ENCODE measurements at places on chromosomes 13 and 19.

DNA sequence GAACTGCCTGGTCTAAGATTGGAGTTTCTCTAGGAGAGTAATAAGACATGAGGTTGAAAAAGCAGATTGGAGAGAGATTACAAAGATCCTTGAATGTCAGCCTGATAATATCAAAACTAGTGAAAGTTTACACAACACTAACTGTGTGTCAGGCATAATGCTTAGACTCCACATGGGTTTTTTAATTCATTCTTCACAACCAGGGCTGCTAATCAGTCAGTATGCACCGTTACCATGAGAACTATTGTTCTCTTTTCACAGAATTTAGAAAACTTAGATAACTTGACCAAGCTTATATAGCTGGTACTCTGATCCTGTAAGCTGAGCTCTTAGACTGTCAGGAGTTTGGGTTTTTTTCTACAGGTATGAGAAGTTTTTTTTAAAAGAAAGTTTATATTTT lies 46.6 kb upstream of the TSC22D1 start:
- DNase-seq = no peak

DNA sequence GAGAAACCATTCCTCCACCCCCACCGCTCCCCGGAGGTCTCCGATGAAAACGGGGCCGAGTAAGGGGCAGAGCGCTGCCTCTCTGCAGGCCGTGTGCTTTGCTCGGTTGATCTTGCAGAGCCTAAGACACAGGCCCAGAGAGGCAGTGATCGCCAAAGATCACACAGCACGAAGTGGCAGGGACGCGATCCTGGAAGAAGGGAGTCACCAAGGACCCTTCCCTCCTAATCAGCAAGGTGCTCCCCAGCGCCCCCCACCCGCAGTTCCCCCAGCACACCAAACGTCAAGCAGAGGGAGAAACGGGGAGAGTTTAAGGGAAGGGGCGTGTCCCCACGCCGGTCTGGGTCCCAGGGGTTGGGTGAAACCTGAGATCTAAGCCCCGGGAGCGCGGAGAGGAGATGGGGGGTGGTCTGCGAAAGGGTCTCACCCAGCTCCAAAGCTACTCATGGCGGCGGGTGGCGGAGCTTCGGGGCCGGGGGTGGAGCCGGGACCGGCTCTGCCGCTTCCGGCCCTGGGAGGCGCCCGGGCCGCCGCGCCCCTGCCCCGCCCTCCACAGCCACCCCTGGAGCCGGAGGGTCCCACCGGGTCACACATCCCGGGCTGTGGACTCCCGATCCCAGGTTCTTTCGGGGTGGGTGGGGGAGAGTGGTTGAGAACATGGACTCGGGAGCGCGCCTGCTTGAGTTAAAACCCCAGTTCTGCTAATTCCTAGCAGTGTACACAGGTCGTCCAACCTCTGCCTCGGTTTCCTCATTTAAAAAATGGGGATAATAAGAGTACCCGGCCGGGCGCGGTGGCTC lies at the start of gene EML2:
TSS of gene EML2 (minus strand) at position 468 of the 800 bp plus-strand sequence. CDS start at position 447, 21 bp downstream.
- DNase-seq = peak; percentile 57

- peak; percentile 83 for DNase-seq
These were observed 1.5 kb downstream of the N4BP2L1 start for GRCh38 chr13:32426191-32426989.

- DNase-seq = no peak
These were observed 13.6 kb upstream of the FCHO1 start for GRCh38 chr19:17737690-17738153.

GRCh38 chr13:81609335-81609734 lies 1268.4 kb upstream of the SPRY2 start:
- no peak for DNase-seq

GRCh38 chr19:30622276-30622675 lies 250.1 kb downstream of the ZNF536 start:
- no peak for DNase-seq

- DNase-seq = no peak
These were observed 19.8 kb upstream of the SLC35E1 start for GRCh38 chr19:16591803-16592556.

GRCh38 chr19:5824751-5825150 lies 14.8 kb downstream of the FUT6 start:
- no peak for DNase-seq

Data from activated CD4-positive, alpha-beta T cell treated with anti-CD3 and anti-CD28 coated beads, Interleukin-2, amount 50 U/mL, for 16 hours (primary cell).